ENCODE measurements at places on chromosomes 7 and 10.

DNA sequence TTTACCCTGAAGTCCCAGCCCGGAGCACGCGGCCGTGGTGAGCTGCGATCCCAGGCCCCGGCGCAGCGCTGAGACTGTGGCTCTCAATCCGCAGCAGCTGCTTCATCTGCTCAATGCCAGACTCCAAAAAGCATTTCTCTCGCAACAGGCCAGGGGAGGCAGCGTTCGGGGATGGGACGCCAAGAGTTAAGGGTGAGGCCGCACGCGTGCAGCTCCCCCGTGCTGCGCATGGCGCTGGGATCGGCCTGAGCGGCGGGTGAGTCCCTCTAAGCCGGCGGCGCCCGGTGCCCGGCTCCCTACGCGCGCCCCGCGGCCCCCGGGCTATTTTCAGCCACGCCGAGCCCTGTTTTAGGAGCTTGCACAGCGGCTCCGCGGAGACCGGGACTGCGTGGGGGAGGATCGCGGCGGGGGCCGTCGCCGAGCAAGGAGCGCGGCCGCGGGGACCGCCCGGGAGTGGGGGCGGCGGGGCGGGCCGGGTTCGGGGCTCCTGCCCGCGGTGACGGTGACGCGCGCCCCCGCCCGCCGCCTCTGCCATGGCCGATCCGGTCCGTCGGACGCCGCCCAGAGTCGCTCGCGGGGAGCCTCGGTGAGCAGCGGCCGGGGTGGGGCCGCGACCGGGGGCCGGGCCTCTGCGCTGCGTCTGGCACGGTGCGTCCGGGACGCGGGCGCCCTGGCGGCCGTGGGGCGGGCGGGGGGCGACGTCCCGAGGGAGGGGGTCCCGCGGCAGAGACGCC, 29.4 kb upstream of the JAKMIP3 start:
- DNase-seq, result no peak

DNA sequence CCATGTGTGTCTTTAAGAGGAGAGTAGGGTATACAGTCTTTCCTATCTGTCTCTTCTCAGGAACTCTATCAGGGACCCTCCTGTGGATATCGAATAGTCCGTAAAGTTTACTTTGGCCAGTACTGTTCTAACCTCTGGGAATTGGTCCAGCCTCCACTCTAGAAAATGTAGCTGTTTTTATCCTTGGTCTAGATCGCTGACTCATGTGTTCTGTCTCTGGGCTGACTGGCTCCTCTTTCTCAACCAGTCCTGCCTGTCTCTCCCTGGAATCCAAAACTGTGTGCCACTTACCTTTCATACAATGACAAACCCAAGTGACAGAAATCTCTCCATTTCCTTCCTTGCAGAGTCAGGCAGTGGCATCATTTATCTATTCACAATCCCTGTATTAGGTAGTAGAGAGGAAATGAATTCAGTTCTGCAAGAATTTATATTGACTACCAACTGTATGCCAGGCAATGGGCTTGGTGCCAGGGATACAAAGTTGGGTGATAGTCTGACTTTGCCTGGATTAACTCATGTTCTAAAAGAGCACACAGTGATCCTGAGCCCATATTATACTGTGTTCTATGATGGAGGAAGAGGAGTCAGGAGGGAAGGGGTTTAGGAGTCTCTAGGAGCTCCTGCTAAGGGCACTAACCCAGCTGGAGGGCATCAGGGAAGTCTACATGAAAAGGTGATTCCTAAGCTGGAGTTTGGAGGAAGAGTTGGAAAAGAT, 232.7 kb downstream of the LRMDA start:
- no peak for DNase-seq

GRCh38 chr10:26792758-26793495, 67.8 kb downstream of the ABI1 start:
- DNase-seq, result no peak

DNA sequence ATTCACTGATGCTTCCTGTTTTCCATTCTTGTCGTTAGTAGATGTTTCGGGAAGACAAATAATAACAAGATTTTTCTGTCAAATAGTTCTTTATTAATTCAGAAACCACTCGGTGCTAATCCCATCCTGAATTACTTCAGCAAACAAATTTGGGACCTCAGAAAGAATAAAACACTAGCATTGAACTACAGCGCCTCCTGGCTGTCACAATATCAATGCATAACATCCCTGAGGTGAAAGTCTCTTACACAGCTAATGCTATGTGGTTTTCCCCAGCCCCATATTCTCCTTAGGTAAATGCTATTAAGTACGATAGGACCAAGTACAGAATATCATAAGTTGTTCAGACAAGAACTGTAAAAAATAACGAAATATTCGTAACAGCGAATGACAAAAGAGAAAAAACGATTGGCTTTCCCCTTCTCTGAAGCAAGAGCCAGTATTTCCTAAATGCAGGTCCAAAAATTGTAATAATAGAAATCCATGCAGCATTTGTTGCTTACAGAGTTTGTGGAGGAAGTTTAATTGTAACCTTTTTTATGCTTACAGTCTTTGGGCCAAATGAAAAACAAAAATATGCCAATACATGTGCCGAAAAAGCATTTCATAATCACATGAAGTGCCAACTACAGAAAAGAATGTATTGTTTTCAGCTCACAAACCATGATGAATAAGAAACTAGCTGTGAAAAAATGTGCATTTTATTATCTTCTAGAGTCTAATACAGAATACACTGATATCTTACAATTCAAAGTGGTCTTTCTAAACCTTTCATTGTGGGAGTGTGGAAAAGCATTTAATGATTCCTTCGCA, 47.3 kb downstream of the MYPN start:
- DNase-seq, result peak; percentile 71

GRCh38 chr10:97519342-97519741, 20.6 kb downstream of the UBTD1 start:
- DNase-seq, result no peak

- DNase-seq, result no peak
Observed at GRCh38 chr10:86077871-86078638, 288.5 kb downstream of the GRID1 start.

DNA sequence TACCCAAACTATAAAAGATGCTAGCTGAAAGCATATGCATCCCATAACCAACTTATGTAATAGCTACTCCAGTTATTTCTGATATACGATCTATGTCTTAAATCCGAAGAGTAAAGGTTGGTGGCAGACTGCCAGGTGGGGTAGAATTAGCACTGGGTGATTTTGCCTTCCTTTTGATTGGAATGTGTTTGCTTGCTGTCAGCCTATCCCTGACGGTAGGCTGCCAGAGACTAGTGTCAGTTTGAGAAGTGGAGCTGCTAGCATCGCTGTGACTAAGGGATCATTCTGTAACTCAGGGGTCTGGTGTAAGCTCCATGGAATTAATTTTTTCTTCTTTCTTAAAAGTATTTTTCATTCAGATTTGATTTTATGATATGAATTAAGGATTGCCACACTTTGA, 9.5 kb upstream of the SEM1 start:
- DNase-seq, result no peak

DNA sequence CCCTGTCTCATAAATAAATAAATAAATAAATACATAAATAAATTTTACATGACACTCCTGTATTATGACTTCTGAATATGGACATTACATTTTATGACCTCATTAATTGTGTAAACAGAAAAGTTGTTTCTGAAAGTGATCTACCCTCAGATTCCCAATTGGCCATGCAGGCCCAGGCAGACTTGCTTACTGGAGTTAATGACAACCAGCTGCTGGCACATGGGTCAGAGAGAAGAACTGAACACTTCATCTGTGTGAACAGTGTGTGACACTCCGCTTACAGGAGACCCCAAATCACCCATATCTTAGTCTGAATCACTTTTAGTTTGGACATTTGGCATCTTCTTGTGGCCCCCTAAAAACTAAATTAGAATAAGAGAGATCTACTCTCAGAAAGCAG, 31.4 kb downstream of the PARP12 start:
- DNase-seq, result no peak

DNA sequence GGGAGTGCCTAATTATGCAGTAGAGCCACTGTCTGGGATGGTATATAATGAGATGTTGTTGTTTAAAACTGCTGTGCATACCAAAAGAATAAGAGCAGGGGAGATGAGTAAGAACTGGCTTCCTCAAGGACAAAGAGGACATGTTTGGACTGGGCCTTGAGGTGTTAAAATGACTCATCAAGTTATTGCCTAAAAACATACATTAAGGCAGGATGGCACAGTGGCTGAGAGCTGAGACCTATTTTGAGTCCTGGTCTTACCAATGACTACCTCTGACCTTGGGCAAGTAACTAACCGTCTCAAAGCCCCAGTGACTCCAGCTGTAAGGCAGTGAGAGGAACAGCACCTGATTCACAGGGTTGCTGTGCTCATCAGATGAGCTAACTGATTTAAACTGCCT, 71.1 kb downstream of the CFAP58 start:
- peak; percentile 15 for DNase-seq

DNA sequence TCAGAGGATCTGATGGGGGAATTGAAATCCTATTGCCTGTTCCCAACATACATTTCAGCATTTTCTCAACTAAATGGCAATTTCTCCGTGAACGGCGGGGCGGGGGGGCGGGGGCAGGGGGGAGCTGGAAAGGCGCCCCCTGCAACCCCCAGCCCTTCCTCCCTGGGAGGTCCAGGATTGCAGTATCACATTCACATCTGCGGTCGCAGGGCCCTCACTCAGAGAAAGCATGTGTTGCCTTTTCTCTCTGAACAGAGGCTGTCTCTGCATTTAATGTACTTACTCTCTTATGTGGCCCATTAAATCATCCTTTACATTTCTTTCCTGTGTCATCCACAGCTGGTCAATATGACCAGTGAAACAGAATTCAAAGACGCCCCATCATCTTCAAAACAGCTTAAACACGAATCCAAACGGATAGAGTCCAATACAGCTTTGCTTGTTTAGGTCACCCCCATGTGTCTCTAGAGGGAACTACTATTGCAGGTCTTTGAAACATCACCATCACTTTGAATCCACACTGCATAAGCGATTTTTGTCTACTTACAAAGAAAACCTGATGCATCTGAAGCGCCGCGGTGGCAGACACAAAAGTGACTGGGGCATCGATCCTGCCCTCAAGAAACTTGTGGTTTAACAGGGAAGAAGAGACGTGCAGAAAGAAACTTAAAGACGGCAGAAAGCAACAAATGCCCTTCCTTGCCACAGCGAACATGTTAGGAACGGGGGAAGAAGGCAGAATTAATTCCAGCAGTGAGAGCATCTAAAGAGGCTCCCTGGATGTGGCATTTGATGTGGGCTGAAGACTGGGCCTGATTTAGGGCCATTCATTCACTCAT, 17.0 kb upstream of the ECHDC3 start:
- DNase-seq, result peak; percentile 39

DNA sequence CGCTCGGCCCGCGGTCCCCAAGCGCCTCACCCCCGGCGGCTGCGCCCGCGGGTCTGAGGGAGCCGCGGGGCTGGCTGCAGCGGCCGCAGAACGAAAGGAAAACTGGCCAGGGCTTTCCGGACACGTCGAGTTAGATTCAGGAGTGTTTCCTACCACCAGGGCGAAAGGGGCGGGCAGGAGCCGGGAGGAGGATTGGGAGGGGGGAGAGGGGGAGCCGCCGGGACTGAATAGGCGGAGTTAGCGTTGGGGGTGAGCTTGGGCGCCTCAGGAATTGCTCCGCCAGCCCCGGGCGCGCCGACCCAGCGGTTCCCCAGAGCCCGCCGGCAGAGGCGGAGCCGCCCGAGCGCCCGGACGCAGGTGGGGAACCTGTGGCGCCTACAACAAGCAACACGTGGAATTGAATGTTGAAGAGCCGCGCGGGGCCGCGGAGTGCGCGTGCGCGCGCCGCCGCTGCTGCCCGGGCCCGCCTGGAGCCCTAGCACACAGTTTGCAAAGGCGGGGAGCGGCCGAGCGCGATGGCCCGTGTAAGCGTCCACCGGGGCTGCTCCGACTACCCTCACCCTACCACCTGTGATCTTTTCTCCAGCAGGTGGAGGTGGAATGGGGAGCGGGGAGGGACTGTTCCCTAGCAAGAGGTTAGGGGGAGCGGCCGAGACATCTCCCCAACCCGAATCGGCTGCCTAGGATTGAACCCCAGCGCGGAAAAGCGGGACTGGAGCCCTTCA, at the start of gene CADPS2:
Gene CADPS2 (minus strand): TSS at position 104 of the 725 bp plus-strand sequence. CDS start 123 bp downstream, outside the sequence.
- peak; percentile 91 for DNase-seq

- DNase-seq, result no peak
Observed at GRCh38 chr10:25678666-25679065, 255.4 kb upstream of the MYO3A start.

Measured in NCI-H460 (cell line).